Chondrocyte (in vitro differentiated cells): ENCODE measurements at places on chromosomes 2 and 18. TPM values are rescaled to one million over a fixed set of nuclear protein-coding genes. Genes with fewer than 3 reads are reported as not detected.

Gene ZNF385B
- 0.25 to 0.56 TPM (median 0.41 TPM) in 3 replicates for total RNA-seq

Gene ERICH2
- total RNA-seq, result 2.1 to 2.6 TPM in 2 of 3 replicates, not detected in the other

Gene VIT
- 0.15 to 2.6 TPM in 2 of 3 replicates, not detected in the other for total RNA-seq

Gene NAT8
- total RNA-seq, result not detected in 3 replicates

Gene ADCYAP1
- total RNA-seq, result not detected in 3 replicates

Gene CD8B2
- total RNA-seq, result not detected in 3 replicates

Gene TMEM247
- total RNA-seq, result not detected in 3 replicates

Gene DCDC2C
- not detected in 3 replicates for total RNA-seq

Gene TUBA3E
- not detected in 3 replicates for total RNA-seq

Gene LOXL3
- 107 to 112 TPM (median 109 TPM) in 3 replicates for total RNA-seq

Gene TOGARAM2
- 0.07 to 0.72 TPM (median 0.49 TPM) in 3 replicates for total RNA-seq

Gene TRIM43
- not detected in 3 replicates for total RNA-seq

Gene SPHKAP
- total RNA-seq, result not detected in 3 replicates

Gene PDE1A
- total RNA-seq, result 0.69 to 4.5 TPM (median 1.1 TPM) in 3 replicates

Gene KATNAL2
- total RNA-seq, result 5.8 to 9.3 TPM (median 7.4 TPM) in 3 replicates

DNA sequence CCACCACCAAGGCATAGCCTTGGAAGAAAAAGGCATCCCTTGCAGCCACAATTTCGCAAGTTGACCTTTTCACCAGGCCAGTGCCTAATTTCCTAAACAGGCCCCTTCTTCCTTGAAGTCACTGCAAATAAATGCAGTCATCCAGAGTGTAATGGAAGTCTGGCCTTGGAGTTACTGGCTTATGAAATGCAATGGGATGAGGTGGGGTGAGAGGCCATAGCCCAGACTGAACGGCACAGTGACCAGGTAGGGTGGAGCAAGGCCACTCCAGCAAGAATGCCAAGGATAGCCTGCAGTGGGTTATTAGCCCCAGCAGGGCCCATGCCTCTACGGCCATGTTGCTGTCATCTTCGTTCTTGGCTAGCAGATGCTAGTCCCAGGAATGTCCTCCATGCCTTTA is 68.4 kb downstream of the BCL11A start:
- H3K4me1 ChIP-seq, result peaks cover 46% of the 10 kb centered on the region
- no peaks in the 10 kb centered on the region for H3K27me3 ChIP-seq
- no peak for DNase-seq
- no peak overlapping the region for H3K4me3 ChIP-seq

- no peak for DNase-seq
- H3K4me3 ChIP-seq, result no peak overlapping the region
- H3K27ac ChIP-seq, result no peak overlapping the region
- H3K27me3 ChIP-seq, result no peaks in the 10 kb centered on the region
These were observed 117.6 kb downstream of the ALPK2 start for GRCh38 chr18:58511306-58511705.

- no peak overlapping the region for H3K27ac ChIP-seq
- H3K36me3 ChIP-seq, result no peaks in the 10 kb centered on the region
- no peaks in the 10 kb centered on the region for H3K4me1 ChIP-seq
- H3K27me3 ChIP-seq, result peaks cover 2% of the 10 kb centered on the region
These were observed 84.0 kb downstream of the SKA1 start for GRCh38 chr18:50458796-50459195.

- DNase-seq, result no peak
- no peak overlapping the region for H3K4me3 ChIP-seq
- no peaks in the 10 kb centered on the region for H3K36me3 ChIP-seq
- H3K4me1 ChIP-seq, result peaks cover 37% of the 10 kb centered on the region
These were observed 98.1 kb downstream of the RNF144A start for GRCh38 chr2:7015007-7015950.

DNA sequence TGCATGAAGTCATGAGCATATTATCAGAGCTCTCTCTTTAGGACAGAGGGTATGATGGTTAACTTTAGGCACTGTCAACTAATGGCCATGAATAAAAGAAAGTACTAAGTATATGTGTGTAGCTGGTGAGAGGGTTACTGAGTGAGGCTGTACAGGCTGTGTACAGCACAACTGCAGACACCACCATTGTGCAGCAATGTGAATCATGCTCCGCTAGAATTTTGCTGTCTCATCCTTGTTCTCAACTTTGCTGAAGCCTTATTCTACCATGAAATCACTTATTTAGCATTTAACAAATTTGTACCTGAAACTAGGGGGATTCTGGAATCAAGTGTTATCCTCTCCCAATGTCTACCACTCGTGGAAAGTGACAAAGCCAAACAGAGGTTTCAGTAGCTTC is 414.9 kb downstream of the PLCL1 start:
- no peaks in the 10 kb centered on the region for H3K36me3 ChIP-seq
- no peak for DNase-seq
- peaks cover 7% of the 10 kb centered on the region for H3K27me3 ChIP-seq

DNA sequence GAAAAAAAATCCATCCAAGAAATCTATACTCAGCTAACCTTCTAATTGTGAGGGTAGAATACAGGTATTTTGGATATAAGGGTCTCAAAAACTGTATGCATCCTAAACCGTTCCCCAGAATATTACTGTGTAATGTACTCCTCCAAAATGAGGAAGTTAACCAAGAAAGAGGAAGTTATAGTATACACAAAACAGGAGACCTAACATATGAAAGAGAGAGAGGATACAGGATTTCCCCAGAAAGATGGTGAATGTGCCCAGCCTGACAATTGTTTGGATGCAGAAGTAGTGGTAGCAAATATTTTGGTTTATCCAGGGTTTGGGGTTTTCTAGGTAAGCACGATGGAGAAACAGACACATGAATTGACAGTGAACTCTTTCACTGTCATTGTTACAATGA is 50.6 kb downstream of the GALNT3 start:
- no peaks in the 10 kb centered on the region for H3K4me1 ChIP-seq
- no peak overlapping the region for H3K4me3 ChIP-seq
- no peak overlapping the region for H3K27ac ChIP-seq
- H3K36me3 ChIP-seq, result peaks cover 3% of the 10 kb centered on the region

DNA sequence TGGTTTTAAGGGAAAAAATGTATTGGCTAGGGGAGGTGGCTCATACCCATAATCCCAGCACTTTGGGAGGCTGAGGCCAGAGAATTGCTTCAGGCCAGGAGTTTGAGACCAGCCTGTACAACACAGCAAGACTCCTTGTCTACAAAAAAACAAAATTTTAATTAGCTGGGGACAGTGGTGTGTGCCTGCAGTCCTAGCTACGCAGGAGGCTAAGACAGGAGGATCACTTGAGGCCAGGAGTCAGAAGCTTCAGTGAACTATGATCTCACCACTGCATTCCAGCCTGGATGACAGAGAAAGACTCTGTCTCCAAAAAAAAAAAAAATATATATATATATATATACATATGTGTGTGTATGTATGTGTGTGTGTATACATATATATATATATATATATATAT is 18.5 kb downstream of the CCDC88A start:
- no peak overlapping the region for H3K4me3 ChIP-seq
- H3K36me3 ChIP-seq, result peaks cover 5% of the 10 kb centered on the region
- DNase-seq, result no peak
- H3K27ac ChIP-seq, result no peak overlapping the region
- H3K27me3 ChIP-seq, result no peaks in the 10 kb centered on the region
- peaks cover 12% of the 10 kb centered on the region for H3K4me1 ChIP-seq

GRCh38 chr2:25371253-25372241 is 29.8 kb upstream of the DNMT3A start:
- peak; percentile 80 for DNase-seq
- H3K27ac ChIP-seq, result no peak overlapping the region
- no peaks in the 10 kb centered on the region for H3K36me3 ChIP-seq
- H3K27me3 ChIP-seq, result no peaks in the 10 kb centered on the region
- no peaks in the 10 kb centered on the region for H3K4me1 ChIP-seq

GRCh38 chr2:207492461-207492860 is 37.3 kb upstream of the CREB1 start:
- H3K4me3 ChIP-seq, result no peak overlapping the region
- peaks cover 10% of the 10 kb centered on the region for H3K4me1 ChIP-seq
- no peak overlapping the region for H3K27ac ChIP-seq
- H3K36me3 ChIP-seq, result peaks cover 2% of the 10 kb centered on the region
- no peak for DNase-seq

GRCh38 chr18:56421647-56422046 is 216.7 kb downstream of the TXNL1 start:
- no peak overlapping the region for H3K27ac ChIP-seq
- no peak for DNase-seq
- no peaks in the 10 kb centered on the region for H3K36me3 ChIP-seq
- no peaks in the 10 kb centered on the region for H3K4me1 ChIP-seq
- no peaks in the 10 kb centered on the region for H3K27me3 ChIP-seq

- no peaks in the 10 kb centered on the region for H3K4me1 ChIP-seq
- DNase-seq, result no peak
These were observed 220.2 kb upstream of the CCDC68 start for GRCh38 chr18:55179425-55179824.

GRCh38 chr2:60280238-60280637 is 273.2 kb downstream of the BCL11A start:
- no peaks in the 10 kb centered on the region for H3K36me3 ChIP-seq
- no peak for DNase-seq
- peaks cover 10% of the 10 kb centered on the region for H3K27me3 ChIP-seq
- H3K27ac ChIP-seq, result no peak overlapping the region

- no peaks in the 10 kb centered on the region for H3K27me3 ChIP-seq
- H3K27ac ChIP-seq, result no peak overlapping the region
- peaks cover 5% of the 10 kb centered on the region for H3K36me3 ChIP-seq
- DNase-seq, result no peak
These were observed 17.1 kb downstream of the EPB41L5 start for GRCh38 chr2:120029672-120030640.

DNA sequence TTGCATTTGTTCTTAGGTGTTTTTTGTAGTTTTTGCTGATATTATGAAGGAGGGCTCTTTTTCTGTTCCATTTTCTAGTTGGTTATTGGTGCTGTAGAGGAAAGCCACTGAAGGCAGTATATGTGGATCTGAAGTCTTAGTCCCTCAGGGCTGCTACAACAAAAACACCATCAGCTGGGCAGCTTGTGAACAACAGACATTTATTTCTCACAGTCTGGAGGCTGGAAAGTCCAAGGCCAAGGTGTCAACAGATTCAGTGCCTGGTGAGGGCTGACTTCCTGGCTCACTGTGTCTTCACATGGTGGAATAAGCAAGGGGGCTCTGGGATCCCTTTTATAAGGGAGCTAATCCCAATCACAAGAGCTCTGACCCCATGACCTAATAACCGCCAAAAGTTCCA is 31.4 kb upstream of the HDAC4 start:
- no peaks in the 10 kb centered on the region for H3K36me3 ChIP-seq
- no peak overlapping the region for H3K27ac ChIP-seq
- peaks cover 13% of the 10 kb centered on the region for H3K27me3 ChIP-seq

GRCh38 chr18:33184175-33184574 is 256.3 kb downstream of the CCDC178 start:
- no peaks in the 10 kb centered on the region for H3K36me3 ChIP-seq
- no peaks in the 10 kb centered on the region for H3K4me1 ChIP-seq
- no peak overlapping the region for H3K27ac ChIP-seq
- H3K27me3 ChIP-seq, result peaks cover 2% of the 10 kb centered on the region

GRCh38 chr18:62018034-62018758 is 125.4 kb upstream of the RNF152 start:
- peaks cover 3% of the 10 kb centered on the region for H3K36me3 ChIP-seq
- no peaks in the 10 kb centered on the region for H3K27me3 ChIP-seq
- H3K27ac ChIP-seq, result peak overlapping the region; percentile 92
- peaks cover 26% of the 10 kb centered on the region for H3K4me1 ChIP-seq

GRCh38 chr2:203858176-203858575 is 9.4 kb upstream of the CTLA4 start:
- H3K4me3 ChIP-seq, result no peak overlapping the region
- peaks cover 1% of the 10 kb centered on the region for H3K36me3 ChIP-seq
- peaks cover 14% of the 10 kb centered on the region for H3K27me3 ChIP-seq
- peaks cover 13% of the 10 kb centered on the region for H3K4me1 ChIP-seq

DNA sequence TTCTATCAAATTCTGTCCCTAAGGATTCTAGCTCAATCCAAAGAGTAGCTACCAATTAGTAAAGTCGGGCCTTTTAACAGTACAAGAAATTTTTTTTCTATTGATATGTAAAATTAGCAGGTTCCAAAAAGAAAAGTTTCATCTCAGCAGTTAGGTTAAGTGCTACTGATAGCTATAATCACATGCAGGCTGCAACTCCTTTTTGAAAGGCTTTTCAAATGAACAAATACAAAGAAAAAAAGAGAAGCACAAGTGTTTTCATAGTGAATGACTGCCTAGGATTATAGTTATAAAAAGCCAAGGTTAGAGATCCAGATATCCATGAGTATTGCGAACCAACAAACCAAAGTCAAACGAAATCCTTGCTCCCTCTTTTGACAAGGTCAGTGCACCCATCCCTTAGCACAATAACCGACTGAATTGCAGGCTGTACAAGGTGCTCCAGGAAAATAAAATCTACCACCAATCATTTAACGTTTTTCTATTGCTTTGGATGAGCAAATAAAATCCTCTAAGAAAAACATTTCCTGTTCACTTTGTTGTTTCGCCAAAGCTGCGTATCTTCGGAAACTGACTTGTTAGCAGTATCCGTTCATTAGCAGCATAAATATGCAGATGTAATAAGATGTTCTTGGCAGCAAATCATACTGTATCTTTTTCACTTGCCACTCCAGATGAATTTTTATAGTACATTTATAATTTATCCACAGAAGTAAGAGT is 100.2 kb downstream of the SRBD1 start:
- no peak for DNase-seq
- H3K27me3 ChIP-seq, result no peaks in the 10 kb centered on the region
- peaks cover 5% of the 10 kb centered on the region for H3K36me3 ChIP-seq
- H3K4me1 ChIP-seq, result peaks cover 16% of the 10 kb centered on the region
- no peak overlapping the region for H3K4me3 ChIP-seq

- peaks cover 60% of the 10 kb centered on the region for H3K4me1 ChIP-seq
- no peak for DNase-seq
- H3K27me3 ChIP-seq, result no peaks in the 10 kb centered on the region
These were observed 231.7 kb upstream of the FOSL2 start for GRCh38 chr2:28160986-28161425.

GRCh38 chr2:55051026-55051866 is 995 bp upstream of the RTN4 start:
- H3K27me3 ChIP-seq, result no peaks in the 10 kb centered on the region
- H3K4me3 ChIP-seq, result peak overlapping the region; percentile 99
- H3K36me3 ChIP-seq, result peaks cover 5% of the 10 kb centered on the region
- peak overlapping the region; percentile 100 for H3K27ac ChIP-seq

- H3K27ac ChIP-seq, result peak overlapping the region; percentile 0
- H3K4me3 ChIP-seq, result no peak overlapping the region
- DNase-seq, result no peak
- H3K27me3 ChIP-seq, result no peaks in the 10 kb centered on the region
These were observed 27.6 kb upstream of the STAT1 start for GRCh38 chr2:191041418-191042161.

DNA sequence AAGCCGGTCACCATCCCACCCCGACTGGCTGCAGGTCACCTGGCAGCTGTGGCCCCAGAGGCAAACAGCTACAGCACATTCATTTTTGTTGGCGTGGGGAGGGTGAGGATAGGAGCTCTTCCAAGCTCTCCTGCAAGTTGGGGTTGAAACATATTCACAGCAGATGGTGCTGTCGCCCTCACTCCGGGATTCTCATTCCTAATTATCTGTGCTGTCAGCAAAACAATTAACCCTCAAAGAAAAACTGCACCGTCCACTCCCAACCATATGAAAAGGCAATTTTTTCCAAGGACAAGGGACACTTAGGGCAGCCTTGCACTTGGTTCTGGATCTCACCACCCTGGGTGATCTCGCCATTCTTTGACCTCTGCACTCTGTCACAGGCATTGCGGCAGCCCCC is 68.6 kb downstream of the ZBTB7C start:
- no peaks in the 10 kb centered on the region for H3K36me3 ChIP-seq
- H3K27ac ChIP-seq, result no peak overlapping the region
- DNase-seq, result no peak
- H3K27me3 ChIP-seq, result no peaks in the 10 kb centered on the region

- H3K36me3 ChIP-seq, result peaks cover 13% of the 10 kb centered on the region
- no peak overlapping the region for H3K4me3 ChIP-seq
- H3K4me1 ChIP-seq, result no peaks in the 10 kb centered on the region
- peaks cover 76% of the 10 kb centered on the region for H3K27me3 ChIP-seq
- no peak overlapping the region for H3K27ac ChIP-seq
- DNase-seq, result no peak
These were observed 37.8 kb downstream of the COPS9 start for GRCh38 chr2:240098349-240098748.
